ENCODE measurements at places on chromosomes 3 and 15. TPM values are rescaled to one million over a fixed set of nuclear protein-coding genes. Genes with fewer than 3 reads are reported as not detected.
A peak's percentile ranks its signal among the peaks of the same experiment; 100 is the strongest.

- DNase-seq, result peak; percentile 82
Measured at GRCh38 chr3:194296454-194297263, 54.5 kb downstream of the CPN2 start.

DNA sequence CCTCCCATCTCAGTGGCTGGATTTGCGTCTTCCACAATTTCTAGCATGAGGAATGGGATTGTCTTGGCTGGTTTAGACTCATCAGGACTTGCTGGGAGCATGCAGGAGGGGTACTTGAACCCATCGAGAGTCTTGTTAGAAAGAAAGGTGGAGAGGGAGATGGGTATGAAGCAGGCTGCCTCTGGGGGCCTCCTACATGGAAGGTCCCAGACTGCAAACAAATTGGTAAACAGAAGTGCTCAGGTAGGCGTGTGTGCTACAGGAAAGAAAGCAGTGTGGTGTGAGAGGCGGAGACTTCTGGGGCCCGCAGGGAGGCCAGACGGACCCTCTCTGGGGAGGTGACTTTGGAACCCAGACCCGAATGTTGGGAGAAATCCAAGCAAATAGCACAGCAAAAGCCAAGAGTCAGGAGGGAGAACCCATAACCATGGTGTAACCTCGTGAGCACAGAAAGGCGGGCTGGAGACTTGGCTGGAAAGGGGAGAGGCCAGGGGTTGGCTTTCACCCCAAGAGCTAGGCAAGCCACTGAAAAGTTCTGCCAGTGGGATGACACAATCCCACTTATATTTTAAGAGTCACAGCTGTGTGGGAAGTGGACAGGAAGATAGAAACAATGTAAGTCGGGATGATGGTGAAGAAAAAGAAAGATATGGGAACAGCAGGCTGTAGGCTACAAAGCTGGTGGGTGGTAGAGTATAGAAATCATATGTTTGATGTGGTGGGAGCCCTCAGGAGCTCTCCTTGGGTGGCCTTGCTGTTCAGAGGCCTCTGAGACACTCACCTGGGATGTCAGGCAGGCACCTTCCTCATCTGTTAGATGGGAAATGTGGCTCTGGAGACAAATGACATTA, 130.1 kb upstream of the PRR20G start:
- no peak for DNase-seq

GRCh38 chr3:31106912-31107311, 212.5 kb upstream of the GADL1 start:
- no peak for DNase-seq

DNA sequence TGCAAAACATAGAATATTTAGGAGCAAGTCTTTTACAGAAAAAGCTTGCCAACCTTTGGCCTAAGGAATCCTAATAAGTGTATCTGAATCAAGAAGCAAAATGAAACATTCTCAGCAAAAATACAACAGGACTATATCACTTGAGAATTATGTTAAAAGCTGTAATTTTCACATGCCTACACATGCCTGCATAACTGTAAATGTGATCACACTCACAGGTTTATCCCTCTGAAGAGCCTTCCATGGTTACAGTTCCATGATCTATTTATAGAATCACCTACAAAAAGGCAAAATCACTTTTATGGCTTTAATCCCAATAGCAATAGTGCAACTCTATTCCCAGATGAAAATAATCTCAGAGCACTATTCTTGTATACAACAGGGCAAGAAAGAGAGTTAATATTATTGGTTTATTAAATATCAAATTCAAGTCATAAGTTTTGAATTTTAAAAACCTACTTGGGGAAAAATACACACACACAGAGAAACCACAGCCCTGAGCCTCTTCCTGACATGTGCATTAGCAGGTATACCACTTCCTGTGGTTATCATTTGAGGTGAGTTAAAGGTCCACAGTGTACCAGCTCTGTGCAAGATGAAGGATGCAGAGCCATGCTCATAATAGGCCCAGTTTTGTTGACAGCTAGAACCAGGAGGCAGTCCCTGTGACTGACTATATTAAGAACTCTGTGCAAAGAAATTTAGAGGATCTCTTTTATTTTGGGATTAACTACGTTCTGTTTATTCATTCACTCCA, 252.5 kb upstream of the TGFBR2 start:
- no peak for DNase-seq

DNA sequence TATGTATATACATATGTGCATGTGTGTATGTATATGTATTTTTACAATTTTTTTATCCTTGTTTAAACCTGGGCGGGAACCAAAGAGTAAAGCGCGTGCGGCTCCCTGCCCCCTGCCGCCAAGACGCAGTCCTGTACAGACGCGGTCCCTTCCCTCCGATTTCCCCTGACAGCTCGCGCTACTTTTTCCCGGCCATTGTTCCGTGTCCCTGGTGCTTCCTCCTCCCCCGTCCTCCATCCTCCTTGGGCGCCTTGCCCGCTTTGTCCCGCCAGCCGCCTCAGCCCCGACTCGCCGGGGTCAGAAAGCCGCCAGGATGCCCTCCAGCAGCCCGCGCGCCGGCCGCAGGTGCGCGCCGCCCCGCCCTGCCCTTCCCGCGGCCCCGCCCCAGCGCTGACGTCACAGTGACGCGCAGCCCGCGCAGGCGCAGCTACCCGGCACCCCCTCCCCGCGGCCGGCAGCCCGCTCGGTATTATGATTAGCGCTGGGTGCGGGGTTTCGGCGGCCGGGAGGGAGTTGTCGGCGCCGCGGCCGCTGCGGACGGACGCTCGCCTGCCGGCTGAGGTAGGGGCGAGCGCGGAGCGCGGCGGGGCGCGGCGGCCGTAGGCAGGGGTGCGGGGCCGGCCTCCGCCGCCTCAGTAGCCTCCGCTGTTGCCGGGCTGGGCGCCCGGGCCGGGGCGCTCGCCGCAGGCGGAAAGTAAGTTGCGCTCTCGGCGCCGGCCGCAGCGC, at the start of gene SNRK:
SNRK (plus strand) TSS at position 426 of the 726 bp plus-strand sequence. CDS start 16,664 bp downstream, outside the sequence.
- peak; percentile 94 for DNase-seq

DNA sequence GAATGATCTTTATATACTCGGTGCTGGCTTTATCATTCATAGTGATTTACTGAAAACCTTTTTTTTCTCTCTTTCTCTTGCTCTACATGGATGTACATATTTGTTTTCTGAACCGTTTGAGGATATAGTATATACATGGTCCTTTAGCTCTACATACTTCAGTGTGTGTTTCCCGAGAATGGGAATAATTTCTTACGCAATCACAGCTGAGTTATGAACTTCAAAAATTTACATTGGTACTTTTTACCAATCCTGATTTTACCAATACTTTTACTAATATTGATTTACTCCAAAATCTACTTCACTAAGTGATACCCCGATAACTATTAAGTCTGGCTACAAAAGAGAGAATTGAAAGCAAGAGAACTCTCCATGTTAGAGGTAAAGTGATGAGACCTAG, 294.3 kb upstream of the ICE2 start:
- no peak for DNase-seq

DNA sequence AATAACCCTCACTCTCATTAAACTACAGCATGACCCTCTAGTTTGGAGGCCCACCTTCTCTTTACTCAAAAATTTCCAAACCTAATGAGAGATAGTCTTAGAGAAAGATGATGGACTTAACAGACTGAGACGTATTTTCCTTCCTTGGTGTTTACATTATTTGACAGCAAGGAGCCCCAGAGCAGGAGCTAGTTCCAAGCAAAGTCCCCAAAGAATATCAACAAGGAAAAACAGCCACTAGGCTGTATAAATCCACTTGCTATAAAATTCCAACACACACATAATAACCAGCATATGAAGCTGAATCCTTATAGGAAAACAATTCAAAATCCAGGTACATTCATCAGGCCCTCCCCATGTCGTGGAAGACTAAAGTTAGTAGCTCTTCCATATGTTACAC, 660.0 kb downstream of the FHIT start:
- no peak for DNase-seq

DNA sequence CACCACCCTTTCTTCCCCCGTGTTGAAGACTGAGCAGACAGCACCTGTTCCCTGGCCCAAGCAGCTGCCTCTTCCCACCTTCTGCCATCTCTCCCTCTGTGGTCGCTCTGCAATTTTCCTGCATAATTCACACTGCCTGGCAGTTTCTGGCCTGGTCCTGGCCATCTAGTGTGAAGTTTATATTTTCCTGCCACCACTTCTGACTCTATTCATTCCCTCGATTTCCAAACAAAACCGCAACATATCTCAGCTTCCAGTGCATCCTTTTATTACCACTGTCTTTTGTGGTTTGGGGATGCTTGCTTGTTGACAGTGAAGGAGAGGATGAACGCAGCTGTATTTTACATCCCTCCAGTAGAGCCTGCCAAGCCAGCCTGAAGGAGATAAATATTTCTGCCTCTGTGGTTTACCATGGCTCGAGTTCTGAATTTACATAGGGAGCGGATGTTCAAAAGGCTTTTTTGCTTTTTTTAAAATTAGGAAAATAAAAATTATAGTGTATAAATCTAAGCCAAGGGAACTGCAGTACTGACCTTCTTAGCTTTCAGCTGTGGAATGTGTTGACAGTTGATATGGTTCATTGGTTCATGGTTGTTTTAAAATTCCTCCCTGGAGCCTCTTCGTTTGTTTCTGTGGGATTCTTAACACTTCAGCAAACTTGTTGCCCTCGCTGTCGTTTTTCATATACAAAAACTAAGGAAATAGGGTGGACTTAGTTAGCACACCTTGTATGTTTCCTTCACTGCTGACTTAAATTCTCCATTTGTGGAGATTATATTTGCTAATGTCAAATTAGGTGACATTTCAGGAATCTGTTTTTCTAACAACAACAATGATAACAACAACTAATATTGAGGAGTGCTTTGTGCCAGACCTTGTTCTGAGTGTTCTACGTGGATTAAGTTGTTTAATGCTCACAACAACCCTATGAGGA, 250.5 kb downstream of the ADAMTSL3 start:
- DNase-seq, result no peak

ADIPOQ gene
- not detected for total RNA-seq

C3orf22 gene
- total RNA-seq, result not detected

SOX14 gene
- total RNA-seq, result 0.29 TPM

MYO5C gene
- total RNA-seq, result 21.4 TPM

UACA gene
- total RNA-seq, result 36.4 TPM

MKRN2OS gene
- total RNA-seq, result 0.92 TPM
